ENCODE measurements at places on chromosomes 7 and 10. TPM values are rescaled to one million over a fixed set of nuclear protein-coding genes. Genes with fewer than 3 reads are reported as not detected.

Gene TAC1
- 0.13 TPM for total RNA-seq

Gene VOPP1
- total RNA-seq: 131 TPM

Gene HOXA7
- not detected for total RNA-seq

Gene HPSE2
- not detected for total RNA-seq

Gene RADIL
- 1.3 TPM for total RNA-seq

Gene GRM3
- not detected for total RNA-seq

Gene BAZ1B
- 107 TPM for total RNA-seq

Gene MALSU1
- 111 TPM for total RNA-seq

Gene TAS2R41
- not detected for total RNA-seq

- DNase-seq: no peak
Measured at GRCh38 chr10:84946904-84947303, 618.5 kb downstream of the CCSER2 start.

DNA sequence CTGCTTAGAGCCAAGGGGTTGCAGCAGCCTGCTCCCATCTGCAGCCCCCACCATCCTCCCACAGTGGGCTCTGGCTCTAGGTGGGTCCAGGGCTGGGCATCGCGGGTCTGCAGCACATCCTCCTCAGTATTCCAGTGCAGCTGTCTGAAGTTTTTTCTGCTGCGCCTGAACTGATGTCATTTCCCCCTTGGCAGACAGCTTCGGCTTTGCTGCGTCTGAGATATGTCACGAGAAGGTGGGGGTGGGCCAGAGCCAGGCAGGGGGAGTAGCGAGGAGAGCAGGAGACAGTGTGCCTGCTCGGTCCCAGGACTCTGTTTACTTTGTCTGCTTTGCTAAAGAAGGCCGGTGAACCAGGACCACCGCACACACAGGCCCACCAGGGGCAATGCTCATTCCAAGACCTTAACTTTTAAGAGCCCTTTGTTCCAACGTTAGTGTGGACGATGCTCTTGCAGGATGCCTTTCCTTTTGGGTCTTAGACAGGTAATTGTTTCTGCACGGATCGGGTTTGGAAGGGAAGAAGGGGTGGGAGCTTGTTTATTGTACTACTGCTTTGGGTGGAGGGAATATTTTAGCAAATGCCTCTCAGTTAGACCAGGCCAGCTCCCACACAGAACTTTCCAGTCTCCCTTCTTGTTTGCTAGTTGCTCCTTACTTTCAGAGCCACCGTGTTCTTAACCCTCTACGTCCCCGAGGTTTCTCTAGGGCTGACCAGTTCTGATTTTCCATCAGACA is 32.4 kb downstream of the WBP1L start:
- no peak for DNase-seq

GRCh38 chr7:131530137-131530536 is 26.3 kb downstream of the PODXL start:
- DNase-seq: no peak

DNA sequence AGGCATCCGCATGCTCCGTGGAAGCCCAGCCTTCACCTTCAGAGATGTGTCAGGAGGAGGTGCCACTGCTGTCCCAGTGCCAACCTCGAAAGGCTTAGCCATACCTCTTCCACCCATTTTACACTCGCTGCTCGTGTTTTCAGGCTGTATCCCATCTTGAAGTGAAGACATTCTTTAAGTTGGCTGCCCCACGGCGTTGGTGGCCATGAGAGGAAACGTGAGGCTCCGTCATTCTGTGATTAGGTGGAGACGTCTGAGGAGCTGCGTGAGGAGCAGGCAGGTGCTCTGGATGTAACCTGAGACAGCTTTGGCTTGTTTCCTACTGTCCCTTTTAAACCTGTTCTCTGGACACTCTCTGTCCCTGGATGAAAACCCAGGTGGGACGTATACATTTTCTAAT is 159.9 kb upstream of the RNF32 start:
- DNase-seq: no peak

- DNase-seq: no peak
Measured at GRCh38 chr7:138455609-138456008, 4.5 kb upstream of the TRIM24 start.

- no peak for DNase-seq
Measured at GRCh38 chr10:26650406-26650805, 47.1 kb upstream of the PDSS1 start.

GRCh38 chr10:103818105-103818504 is 37.3 kb downstream of the SH3PXD2A start:
- DNase-seq: no peak

DNA sequence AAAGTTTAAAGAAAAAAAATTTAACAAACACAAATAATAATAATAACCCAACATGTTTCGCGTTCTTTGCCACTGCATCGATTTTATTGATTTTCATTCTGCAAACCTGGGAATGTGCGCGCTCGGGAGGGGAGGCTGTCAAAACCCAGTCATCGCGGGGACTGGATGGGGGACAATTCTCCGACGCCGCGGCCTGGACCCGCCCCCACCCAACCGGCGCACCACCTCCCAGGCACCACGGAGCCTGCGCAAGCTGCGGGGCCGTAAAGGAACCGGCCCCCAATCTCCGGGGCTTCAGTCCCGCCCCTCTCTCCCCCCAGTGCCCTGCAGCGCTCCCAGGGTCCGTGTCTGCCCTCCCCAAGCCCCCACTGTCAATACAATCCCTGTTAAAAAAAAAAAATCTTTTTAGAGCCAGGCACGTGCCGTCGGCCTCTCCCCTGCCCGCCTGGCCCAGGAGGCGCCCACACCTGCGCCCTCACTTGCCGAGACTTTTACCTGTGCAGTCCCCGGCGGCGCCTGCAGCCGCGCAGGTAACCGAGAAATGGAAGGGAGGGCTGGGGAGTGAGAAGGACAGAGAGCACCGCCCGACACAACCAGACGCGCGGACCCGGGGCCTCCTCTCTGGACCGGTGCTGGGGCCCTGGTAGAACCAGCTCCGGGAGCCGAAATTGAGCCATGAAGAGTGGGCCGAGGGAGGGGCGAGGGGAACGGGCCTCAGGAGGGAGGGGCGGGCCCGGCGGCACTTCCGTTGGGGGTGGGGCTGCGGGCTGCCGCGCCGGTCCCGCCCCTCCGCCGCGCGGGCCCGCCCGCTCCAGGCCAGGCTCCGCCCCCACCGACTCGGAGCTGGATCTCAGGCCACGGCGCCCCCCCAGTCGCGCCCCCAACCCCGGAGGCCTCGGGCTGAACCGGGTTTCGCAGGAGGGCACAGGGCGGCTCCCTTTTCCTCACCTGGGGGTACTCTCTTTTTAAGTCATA is 7.6 kb upstream of the ZNF503 start:
- no peak for DNase-seq

GRCh38 chr7:31418928-31419327 is 78.4 kb upstream of the NEUROD6 start:
- no peak for DNase-seq

GRCh38 chr10:90326498-90327267 is 531.2 kb downstream of the HTR7 start:
- no peak for DNase-seq

- DNase-seq: no peak
Measured at GRCh38 chr10:107160866-107161265, 3.6 kb downstream of the SORCS1 start.

- DNase-seq: no peak
Measured at GRCh38 chr10:44205067-44205466, 179.8 kb downstream of the CXCL12 start.

- no peak for DNase-seq
Measured at GRCh38 chr7:30906014-30906413, 5.6 kb upstream of the AQP1 start.

DNA sequence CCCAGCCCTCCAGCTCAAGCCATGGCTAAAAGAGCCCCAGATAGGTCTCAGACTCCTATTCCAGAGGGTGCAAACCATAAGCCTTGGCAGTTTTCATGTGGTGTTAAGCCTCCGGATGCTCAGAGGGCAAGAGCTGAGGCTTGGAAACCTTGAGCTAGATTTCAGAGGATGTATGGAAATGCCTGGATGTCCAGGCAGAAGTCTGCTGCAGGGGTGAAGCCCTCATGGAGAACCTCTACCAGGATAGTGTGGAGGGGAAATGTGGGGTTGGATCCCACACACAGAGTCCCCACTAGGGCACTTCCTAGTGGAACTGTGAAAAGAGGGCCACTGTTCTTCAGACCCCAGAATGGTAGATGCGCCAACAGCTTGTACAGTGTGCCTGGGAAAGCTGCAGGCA is 13.2 kb upstream of the HPSE2 start:
- DNase-seq: no peak

- no peak for DNase-seq
Measured at GRCh38 chr10:82252081-82252480, 377.1 kb downstream of the NRG3 start.

DNA sequence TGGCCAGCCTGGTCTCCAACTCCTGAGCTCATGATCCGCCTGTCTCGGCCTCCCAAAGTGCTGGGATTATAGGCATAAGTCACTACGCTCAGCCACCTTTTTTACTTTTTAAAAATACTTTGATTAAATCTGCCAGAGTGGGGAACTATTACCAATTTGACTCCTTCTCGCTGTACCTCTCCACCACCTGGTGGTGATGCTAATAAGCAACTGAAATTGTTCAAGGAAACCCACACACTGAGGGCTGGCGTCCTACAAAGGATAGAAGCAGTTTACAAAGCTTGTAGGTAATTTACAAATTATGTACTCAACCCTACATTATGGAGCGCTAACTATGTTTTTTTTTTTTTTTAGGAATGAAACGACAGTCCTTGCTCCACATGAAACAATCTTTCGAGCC is 111.1 kb downstream of the CPED1 start:
- DNase-seq: no peak

DNA sequence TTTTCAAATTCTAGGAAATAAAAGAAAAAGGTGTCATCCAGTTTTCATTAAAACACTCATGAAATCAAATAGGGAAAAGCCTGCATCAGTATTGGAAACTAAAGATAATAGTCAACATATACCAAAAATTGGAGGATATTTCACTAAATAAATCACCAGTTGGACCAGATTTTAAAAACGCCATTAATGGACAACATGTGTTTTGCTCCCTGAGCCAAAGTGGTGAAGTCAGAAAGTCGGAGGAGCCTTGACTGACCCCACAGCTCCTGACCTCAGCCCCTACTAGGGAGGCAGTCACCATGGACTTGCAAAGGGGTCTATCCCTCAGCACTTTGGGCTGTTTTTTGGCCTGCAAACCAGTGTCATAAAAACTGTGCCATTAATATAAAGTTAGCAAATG is 98.3 kb upstream of the SEC61G start:
- DNase-seq: no peak

DNA sequence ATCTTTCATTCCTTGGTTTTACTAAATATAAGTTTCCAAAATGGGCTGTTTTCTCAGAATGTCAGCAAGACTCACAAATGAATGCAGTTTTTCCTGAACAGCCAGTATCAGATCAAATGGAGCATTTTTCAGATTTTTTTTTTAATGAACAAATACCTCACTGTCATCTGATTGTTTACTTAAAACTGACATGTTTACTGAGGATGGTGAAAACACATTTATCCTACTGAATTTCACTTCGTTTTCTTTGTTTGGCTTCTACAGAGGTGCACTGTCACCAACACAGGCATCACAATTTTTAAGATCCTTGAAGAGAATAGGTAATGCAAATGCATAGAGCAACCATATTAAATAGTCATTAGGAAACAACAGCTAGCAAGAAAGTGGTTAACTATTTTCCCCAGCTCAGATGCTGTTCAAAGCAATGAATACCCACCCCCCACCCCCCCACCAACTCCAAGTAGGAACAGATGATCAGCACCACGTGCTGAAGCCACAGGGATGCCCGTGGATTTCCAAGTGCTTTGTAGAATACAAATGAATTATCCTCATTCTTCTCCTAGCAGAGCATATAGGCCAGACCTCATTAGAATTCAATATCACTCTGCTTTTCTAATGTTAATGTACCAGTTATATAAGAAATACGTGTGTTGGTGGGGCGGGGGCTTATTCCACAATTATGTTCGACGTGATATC is 205.9 kb downstream of the SKAP2 start:
- no peak for DNase-seq

DNA sequence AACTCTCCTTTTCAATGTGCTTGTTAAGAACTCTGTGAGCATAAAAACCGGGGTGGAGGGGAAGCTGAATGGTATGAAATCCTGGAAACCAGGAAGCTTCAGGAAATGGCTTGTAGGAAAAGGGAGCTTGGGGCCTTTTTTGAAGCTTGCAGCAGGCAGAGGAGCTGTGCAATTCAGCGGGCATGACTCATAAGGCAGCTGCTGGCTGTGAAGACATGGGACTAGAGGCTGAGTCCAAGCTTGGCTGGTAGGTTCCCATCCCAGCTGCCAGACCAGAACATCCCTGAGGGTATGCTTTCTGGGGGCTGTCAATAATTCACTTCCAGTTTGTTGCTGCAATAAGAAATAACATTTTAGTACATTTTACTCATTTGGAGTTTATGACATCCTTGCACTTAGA is 36.8 kb upstream of the CDC14C start:
- no peak for DNase-seq

- DNase-seq: no peak
Measured at GRCh38 chr7:44574287-44574872, 672 bp upstream of the DDX56 start.

DNA sequence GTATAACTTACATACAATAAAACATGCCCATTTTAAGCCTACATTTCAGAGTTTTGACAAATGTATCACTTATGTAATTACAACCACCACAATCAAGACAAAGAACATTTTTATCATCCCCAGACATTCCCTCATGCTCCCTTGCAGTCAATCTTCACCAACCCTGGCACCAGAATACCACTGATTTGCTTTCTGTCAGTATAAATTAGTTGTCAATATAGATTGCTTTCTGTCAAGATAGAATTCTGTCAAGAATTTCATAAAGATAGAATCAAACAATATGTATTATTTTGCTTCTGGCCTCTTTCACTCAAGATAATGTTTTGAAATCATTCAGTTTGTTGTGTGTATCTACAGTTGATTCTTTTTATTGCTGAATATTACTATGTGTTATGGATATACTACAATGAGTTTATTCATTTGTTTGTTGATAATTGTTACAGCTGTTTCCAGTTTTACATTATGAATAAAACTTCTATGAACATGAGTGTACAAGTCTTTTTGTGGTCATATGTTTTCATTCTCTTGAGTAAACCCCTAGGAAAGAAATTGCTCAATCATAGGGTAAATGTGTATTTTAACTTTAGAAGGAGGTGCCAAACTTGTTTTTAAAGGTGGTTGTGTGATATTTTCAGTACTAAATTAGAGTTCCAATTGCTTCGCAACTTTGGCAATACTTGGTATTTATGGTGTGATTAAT is 56.9 kb downstream of the IFIT5 start:
- DNase-seq: no peak

- DNase-seq: no peak
Measured at GRCh38 chr10:132962623-132963429, 20.5 kb upstream of the CFAP46 start.
